ENCODE measurements at places on chromosomes 1 and 21.

- no peak for DNase-seq
These were observed 52.3 kb downstream of the ABL2 start for GRCh38 chr1:179177182-179177581.

DNA sequence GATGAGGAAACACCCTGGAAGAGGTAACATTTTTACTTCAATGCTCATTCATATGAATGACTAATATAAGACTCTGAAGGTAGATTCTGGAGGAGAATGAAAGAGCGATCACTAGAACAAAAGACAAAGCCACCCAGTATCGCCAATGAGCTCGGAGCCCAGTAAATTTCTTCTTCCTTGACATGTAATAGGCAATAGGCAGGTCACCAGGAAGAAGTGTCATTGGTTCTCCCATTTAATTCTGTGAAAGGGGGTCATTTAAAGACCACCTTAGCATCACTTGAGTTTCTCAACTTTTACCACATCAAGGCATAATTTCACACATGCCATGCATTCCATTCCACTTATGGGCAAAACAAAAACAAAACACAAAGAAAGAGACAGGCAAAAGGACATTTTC is 7.9 kb downstream of the TNFSF18 start:
- DNase-seq, result no peak

DNA sequence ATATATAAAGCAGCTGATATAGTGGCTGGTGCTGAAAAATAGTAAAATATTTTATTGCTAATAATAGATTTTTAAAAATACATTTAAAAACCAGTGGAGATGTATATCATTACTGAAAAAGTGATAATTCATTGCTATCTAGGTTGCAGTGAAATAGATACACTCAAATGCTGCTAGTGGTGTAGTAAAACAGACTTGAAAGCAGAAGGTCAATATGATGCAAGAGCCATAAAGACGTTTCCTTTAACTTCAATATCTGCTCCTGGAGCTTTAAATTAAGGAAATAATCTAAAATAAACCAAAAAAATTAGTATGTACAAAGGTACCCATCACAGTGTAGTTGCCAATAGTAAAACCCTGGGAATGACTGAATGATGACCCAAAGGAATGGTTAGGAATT is 26.2 kb downstream of the RHEX start:
- no peak for DNase-seq

DNA sequence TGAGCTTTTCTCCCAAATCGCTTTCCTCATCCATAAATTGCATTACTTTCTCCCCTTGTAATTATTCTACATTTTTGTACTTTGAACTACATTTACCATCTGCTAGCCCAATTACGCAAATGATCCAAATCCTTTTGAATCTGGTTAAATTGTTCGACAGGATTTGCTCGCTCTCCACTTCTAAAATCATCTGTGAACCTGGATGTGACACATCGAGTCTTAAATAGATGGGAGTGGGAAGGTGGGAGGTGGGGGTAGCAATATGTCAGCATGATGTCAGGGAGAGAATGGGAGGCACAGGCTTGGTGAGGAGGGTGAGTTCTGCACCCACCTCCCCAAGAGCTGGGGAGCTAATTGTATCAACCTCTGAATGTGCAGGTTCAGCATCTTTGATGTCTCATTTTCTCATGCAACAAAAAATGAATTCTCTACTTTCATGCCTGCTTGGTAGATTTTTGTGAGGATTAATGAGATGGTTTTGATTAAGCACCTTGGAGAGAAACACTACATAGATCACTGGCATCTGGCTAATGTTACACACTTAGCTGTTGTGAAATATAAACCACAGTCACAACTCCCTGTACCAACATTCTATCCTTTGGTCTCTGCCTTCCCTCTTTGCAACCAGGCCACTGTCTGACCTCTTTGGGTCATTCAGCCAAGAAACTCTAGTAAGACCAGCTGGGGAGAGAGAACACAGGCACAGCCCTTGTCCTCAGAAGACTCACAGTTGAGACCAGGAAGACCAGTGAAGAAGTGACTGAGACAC is 165.1 kb downstream of the DAB1 start:
- DNase-seq, result no peak

DNA sequence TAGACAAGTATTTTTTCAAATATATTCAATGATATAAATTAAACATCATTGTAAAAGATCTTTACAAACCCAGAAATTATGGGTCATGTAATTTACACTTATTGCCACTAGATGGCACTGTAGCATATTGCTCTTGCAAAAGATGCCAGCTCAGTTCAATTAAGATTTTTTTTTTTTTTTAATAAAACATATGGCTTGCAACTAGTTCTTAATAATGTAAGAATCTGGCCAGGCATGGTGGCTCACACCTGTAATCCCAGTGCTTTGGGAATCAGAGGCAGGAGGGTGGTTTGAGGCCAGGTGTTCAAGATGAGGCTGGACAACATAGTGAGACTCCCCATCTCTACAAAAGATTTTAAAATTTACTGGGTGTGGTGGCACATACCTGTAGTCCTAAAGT is 49.4 kb upstream of the DESI2 start:
- no peak for DNase-seq

DNA sequence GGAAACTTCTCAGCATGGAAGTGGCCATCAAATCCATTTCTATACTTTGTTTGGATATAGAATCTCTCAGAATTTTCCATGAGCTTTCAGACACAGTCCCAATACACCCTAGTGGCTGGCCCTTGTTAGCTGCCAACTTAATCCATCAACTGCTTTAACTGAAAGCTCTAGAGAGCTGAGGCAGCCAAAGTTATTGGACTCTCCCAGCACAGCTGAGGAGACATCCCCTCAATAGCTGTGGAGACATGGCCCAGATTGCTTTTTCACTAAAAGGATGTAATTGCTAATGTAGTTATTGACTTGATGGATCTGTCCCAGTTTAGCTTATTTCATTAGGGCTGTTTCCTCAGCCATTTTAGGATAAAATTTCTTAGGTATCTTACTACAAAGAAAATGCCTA is 94.8 kb upstream of the PRMT6 start:
- DNase-seq, result no peak

- no peak for DNase-seq
These were observed 12.6 kb upstream of the SAMD11 start for GRCh38 chr1:910881-911721.

- DNase-seq, result no peak
These were observed 11.7 kb upstream of the EXTL1 start for GRCh38 chr1:26009796-26010447.

GRCh38 chr21:28113718-28114117 is 879.0 kb downstream of the LTN1 start:
- no peak for DNase-seq

DNA sequence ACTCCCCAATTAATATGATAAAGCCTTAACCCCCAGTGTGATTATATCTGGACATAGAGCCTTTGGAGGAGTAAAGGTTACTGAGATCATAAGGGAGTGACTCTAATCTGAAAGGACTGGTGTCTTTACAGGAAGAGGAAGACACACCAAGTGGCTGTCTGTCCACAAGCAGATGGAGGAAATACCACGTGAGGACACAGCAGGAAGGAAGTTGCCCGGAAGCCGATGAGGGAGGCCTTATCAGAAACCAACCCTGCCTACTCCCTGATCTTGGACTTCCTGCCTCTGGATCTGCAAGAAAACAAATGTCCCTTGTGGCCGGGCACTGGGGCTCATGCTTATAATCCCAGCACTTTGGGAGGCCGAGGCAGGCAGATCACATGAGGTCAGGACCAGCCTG is 110.3 kb upstream of the CHRM3 start:
- no peak for DNase-seq

DNA sequence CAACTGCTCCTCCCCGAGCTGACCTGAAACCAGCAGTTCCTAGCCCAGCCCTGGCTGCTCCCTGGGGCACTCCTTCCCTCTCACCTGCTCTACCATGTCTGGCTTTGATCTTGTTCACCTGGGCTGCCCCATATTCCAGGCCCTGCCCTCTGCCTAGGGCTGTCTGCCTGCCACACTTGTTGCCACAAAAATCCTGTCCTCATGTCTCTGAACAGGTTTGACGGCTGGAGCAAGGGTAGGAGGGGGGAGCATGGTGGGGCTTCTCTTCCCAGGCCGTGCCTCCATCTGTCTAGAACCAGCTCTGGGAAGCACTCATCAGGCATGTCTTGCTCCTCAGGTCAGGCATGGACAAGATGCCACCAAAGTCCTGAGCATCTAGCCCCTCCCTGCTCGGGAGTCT is 44.3 kb upstream of the WNT2B start:
- DNase-seq, result no peak

- DNase-seq, result no peak
These were observed at the start of gene TRIM17 for GRCh38 chr1:228416217-228416933. Gene TRIM17 (minus strand): TSS chr1:228416861. CDS start chr1:228415072, 1,789 bp downstream.

DNA sequence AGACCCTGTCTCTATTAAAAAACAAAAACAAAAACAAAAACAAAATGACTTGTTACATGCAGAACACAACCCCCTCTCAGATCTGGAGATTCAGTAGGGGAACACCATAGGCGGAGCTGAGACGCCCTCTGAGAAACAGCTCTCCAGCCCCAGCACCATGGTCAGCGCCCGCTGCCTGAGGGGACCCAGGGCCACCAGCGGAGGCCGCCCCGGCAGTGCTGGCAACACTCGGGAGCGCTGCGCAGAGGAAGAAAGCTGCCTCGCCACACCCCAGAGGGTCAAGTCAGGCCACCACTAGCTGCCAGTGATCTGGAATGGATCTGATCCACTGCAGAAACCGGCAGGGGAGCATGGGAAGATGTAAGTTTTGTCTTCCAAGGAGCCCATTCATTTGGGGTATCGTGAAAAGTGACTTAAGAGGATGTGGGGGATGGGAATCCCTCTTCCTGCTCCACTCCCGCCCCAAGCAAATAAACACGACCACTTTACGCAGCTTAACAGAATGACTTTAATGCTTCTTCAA is 3.1 kb downstream of the ACTA1 start:
- DNase-seq, result no peak

DNA sequence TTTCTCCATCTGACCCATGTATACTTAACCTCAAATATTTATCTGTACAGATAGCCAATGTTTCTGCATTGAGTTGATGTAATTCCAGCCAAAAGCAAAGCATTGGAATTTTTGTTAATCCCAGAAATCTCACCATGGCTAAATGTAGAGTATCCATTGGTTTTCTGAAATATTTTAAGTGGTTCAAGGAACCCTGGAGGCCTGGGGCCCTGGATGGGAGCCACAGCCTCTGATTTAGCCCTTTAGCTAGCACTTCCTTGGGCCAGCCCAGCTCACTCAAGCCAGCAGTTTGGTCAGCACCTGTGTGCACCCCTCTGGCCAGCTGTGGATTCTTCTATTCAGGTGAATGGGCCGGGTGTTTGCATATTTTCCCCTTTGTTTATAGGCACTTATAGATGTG is 18.8 kb upstream of the EPS8L3 start:
- DNase-seq, result no peak

DNA sequence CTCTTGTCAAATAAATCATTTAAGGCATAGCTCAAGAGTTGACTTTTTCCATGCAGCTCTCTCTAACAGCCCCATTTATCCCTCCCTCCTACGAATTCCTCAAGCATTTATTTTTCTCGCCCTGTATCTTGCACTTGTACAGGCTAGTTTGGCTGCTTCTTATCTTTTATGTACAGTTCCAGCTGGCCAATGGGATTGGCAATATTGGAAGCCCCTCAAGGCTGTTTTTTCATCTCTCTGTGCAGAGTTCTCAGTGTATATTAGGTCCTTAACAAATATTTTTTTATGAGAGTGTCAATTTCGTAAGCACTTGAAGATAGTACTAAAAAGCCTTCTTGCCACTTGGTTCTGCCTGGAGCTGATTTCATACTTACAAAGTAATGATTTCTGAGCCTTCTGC is 356.0 kb downstream of the ST6GALNAC3 start:
- DNase-seq, result no peak

GRCh38 chr21:42716074-42716473 is 62.7 kb downstream of the PDE9A start:
- DNase-seq, result no peak

DNA sequence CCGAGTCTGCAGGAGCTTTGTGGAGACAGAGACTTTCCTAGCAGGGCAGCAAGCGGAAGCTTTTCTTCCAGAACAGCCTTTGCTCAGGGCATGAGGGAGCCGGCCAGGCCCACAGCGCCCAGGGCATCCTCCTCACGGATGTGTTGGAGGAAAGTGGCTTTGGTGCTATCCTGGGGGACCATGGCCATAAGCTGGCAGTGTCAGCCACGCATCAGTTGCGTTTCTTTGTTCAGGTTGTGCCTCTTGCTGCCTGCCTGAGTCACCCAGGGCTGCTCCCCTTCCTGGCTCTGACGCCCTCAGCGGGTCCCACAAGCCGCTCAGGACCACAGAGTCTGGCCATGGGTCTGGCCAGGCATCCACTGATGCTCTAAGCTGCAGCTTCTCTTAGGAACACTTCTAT is 39.6 kb upstream of the PRSS38 start:
- no peak for DNase-seq

- DNase-seq, result no peak
These were observed 33.2 kb downstream of the BRINP3 start for GRCh38 chr1:190444464-190444863.

DNA sequence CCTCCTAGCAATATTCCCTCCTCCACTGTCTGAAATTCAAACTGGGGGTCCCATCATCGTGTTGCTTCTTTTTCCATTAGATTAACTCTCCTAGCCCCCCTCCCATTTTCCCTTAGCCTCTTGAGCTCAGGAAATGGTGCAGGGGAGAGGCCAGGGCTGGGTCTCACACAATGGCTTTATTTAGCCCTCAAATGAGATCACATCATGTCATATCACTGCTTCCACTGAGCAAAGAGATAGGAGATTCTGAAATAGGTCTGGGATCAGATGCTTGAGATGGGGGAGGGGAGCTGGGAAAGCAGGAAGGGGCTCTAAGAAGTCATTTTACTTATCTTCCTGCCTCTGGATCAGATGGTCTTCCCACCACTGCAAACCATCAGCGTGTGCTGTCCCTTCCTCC is 17.8 kb upstream of the ARHGEF2 start:
- DNase-seq, result no peak

GRCh38 chr1:204867666-204868339 is 2.9 kb upstream of the NFASC start:
- DNase-seq, result no peak

GRCh38 chr1:87410776-87411480 is 82.2 kb downstream of the LMO4 start:
- no peak for DNase-seq

DNA sequence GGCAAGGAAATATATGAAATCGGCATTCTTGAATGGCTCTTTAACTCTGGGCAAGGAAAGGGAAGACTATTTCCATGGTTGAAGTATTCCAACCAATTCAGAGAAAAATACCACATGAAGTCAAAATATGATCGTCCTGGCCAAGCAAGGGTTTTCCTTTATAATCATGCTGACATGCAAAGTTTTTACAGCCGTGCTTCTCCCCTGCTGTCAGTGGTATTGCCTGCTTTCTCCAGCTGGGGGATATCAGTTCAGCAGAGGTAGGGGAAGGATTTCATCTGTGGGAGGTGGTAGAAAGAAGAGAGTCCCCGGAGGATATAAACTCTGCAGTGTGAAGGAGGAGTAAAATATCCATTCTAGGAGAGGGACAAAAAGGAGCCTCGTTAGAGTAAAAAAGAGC is 322.8 kb downstream of the PAPPA2 start:
- DNase-seq, result no peak

Data from activated CD8-positive, alpha-beta memory T cell treated with anti-CD3 and anti-CD28 coated beads for 1 hour (primary cell).